ENCODE measurements at places on chromosomes 13 and 19. TPM values are rescaled to one million over a fixed set of nuclear protein-coding genes. Genes with fewer than 3 reads are reported as not detected.

Gene LYL1
- polyA plus RNA-seq = 5.0 TPM

Gene SPTBN4
- 2.2 TPM for polyA plus RNA-seq

Gene CYP2B6
- polyA plus RNA-seq = not detected

GRCh38 chr19:45798995-45799517 is 6.4 kb upstream of the DMWD start:
- no peaks in the 10 kb centered on the region for H3K27me3 ChIP-seq

GRCh38 chr19:32363632-32364031 is 18.2 kb downstream of the ZNF507 start:
- no peaks in the 10 kb centered on the region for H3K36me3 ChIP-seq
- DNase-seq = no peak
- no peaks in the 10 kb centered on the region for H3K27me3 ChIP-seq
- no peak overlapping the region for H3K27ac ChIP-seq
- H3K4me3 ChIP-seq = no peak overlapping the region

DNA sequence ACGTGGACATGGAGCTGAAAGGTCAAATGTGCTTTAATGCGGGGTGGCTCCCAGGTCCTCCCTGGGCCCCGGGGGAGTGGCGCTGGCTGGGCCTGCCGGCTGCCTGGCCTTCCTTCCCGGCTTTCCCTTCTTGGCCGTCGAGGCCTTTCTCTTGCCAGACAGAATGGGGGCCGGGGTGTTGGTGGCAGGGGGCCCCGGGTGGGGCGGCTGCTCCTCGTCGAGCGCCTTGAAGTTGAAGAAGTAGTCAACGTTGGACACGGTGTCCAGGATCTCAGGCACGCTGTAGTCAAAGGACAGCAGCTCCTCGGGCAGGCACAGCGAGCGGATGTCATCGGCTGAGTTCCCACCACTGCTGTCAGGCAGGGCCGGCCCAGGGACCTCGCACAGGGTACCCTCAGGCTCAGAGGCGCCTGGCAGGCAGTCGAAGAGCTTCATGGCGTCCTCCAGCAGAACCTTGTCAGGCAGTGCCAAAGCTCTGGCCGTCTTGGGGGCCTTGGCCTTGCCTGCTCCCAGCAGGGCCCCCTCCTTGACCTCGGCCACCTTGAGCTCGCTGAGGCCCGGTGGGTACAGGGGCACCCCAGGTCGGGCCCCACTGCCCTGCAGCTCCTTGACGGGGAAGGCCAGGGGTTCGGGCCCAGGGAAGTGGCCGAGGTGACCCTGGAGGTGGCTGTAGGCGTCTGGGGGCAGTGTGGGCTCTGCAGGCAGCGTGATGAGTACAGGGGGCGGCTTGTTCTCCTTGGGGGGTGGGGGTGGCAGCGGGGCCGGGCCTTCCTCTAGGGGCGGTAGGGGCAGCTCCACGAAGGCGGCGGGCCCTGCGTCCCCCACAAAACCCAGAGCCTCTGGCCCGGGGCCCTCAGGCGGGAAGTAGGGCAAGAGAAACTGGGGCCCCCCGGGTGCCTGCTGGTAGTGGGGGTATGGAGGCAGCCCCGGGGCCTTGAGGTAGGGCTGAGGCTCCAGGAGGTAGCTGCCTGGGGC is 1.3 kb downstream of the PRR22 start:
- H3K4me3 ChIP-seq = no peak overlapping the region
- no peak overlapping the region for H3K27ac ChIP-seq
- no peaks in the 10 kb centered on the region for H3K4me1 ChIP-seq
- no peaks in the 10 kb centered on the region for H3K36me3 ChIP-seq

DNA sequence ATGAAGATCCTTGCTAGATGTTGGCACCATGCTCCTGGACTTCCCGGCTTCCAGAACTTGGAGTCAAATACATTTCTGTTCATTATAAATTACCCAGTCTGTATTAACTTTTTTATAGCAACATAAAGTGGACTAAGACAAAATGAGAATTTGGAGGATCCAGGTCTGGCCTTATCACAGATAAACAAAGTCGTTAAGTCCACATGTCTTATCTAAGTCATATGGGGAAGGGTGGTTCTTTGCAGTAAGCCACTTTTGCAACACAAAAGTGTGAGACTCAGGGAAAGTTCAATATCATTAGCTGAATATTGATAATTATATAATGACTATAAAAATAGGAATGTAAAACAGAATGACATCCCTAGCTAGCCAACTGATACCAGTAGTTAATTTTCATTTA is 91.6 kb upstream of the SIAH3 start:
- H3K36me3 ChIP-seq = no peaks in the 10 kb centered on the region
- no peaks in the 10 kb centered on the region for H3K27me3 ChIP-seq
- H3K4me3 ChIP-seq = no peak overlapping the region
- H3K27ac ChIP-seq = no peak overlapping the region
- DNase-seq = no peak
- H3K4me1 ChIP-seq = no peaks in the 10 kb centered on the region

GRCh38 chr13:110806636-110807035 is 93.1 kb downstream of the ING1 start:
- no peaks in the 10 kb centered on the region for H3K4me1 ChIP-seq
- no peaks in the 10 kb centered on the region for H3K27me3 ChIP-seq
- H3K27ac ChIP-seq = no peak overlapping the region
- no peak overlapping the region for H3K4me3 ChIP-seq
- no peaks in the 10 kb centered on the region for H3K36me3 ChIP-seq
